H1 (cell line): ENCODE measurements at places on chromosomes 4 and X. TPM values are rescaled to one million over a fixed set of nuclear protein-coding genes. Genes with fewer than 3 reads are reported as not detected.

DNA sequence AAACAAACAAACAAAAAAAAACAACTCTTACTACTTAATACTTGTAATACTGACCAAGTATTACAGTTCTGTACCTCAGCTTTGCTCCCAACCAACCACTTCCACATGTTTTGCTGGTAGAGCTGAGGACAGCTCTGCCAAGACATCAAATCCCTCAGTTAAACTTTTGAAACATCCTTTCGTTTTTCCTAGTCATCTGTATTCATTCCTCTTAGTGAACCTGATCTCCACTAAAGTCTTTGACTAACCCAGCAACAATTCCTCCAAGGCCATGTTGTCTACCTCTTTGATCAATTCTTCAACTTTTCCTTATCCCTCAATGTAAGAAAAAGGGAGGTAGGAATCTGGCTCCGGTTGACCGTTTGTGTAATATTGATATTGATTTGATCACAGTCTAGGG is 247.5 kb downstream of the ARHGAP24 start:
- DNase-seq: no peak

DNA sequence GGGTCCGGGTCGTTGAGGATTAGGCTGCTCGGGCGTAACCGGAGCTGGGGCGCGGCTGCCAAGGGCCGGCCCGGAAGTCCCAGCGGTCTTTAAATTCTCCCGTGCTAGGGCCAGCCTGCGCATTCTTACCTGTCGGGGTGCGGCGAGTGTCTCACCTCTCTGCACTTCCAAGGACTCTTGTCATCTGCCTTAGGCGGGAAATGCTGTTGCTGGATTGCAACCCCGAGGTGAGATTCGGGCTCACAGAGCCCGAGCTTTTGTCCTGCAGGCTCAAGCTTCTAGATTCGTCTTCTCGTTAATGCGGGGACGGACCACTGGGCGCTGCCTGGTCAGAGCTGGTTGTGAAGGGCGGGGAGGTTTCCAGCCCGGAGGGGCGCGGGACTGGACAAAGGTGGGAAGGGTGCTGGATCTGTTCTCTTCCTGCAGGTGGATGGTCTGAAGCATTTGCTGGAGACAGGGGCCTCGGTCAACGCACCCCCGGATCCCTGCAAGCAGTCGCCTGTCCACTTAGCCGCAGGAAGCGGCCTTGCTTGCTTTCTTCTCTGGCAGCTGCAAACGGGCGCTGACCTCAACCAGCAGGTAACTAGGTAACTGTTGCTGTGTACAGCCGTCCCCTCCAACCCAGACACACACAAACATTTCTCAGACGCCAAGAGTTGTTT is at the start of gene ANKRD37:
Gene ANKRD37 (plus strand): TSS at position 118 of the 662 bp plus-strand sequence. CDS start 83 bp downstream, at position 201.
- DNase-seq: peak; percentile 92

ENPEP gene
- polyA plus RNA-seq: 0.09 and 0.16 TPM in 2 replicates

CLIC2 gene
- 0.05 and 0.08 TPM in 2 replicates for polyA plus RNA-seq

GRCh38 chr4:106647451-106647850 is 278.9 kb upstream of the GIMD1 start:
- no peak for DNase-seq

GRCh38 chr4:157221426-157221894 is 932 bp downstream of the GRIA2 start:
- no peak for DNase-seq

DNA sequence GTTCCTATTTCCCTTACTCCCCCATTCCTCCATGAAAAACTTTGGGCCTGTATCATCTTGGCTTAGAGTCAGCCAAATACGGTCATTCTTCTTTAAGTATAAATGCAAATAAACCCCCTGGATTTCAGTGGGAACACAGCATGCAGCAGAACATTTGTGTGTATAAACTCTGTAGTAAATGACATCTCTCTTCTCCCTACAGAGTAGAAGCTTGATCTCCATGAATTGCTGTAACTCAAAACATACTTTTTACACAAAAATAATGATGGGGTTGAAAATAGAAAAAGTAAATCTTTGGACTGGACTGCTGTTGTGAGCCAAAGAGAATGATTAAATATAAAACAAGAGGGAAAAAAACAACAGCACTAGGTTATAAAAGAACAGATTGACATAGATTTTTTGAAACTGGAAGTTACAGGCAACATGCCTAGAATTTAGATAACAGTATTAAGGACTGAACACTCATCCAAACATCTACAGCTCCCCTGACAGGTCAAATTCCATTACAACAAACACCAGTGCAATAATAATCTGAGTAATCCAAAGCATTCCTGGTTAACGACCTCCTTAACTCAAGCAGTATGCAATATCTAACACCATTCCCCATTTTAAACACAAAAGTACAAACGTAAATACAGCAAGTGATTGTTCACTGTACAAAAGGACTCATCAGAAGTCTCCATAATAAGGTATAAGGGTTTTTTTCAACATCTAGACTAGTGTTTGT is 30.7 kb downstream of the TSPAN5 start:
- DNase-seq: no peak

GRCh38 chr4:14415146-14415545 is 587.1 kb upstream of the CPEB2 start:
- DNase-seq: no peak

COMMD8 gene
- 0.69 and 1.6 TPM in 2 replicates for polyA plus RNA-seq

DNA sequence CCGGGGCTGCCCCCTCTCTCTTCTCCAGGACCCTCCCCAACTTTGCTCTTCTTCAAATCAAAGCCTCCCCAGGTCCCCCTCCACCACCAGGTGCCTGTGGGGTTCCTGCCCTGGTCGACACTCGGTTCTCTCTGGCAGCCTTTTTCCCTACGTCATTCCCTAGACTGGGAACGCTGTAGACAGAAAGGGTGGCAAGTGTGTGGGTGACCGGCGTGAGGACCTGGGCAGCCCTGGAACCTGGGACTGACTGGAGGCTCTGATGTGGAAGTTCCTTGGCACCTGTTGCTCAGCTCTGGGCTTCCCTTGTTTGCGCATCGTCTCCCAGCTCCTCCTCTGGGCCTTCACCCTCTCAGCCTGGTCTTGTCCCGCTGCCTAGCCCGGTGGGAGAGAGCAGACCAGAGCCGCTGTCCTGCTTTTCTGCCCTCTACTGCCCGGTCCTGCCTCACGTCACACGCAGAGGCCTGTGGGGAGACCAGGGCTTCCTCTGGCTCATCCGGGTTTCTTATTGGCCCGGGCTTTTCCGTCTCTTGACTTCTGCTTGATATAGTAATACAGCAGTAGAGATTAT is 1.3 kb downstream of the TACC3 start:
- DNase-seq: no peak

DNA sequence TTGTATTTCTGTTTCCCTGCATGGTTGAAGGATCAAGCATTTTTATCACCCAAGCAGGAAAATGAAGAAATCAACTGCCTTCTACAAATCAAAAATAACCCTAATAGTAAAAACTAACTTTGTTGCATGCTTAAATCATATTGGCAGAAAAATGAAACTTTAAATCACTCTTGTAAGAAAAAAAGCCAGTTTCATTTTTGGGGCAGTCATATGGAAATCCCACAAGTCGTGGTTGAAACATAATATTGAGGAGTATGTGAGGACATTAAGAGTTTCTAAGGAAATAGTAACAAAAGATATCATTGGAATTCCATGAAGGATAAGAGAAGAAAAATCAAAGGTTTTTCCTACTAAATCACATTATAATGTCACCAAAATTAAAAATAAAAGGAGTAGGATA is 8.4 kb downstream of the TEC start:
- DNase-seq: no peak

GRCh38 chr4:174217273-174218126 is 66.0 kb downstream of the FBXO8 start:
- no peak for DNase-seq
